Activated naive CD8-positive, alpha-beta T cell treated with anti-CD3 and anti-CD28 coated beads, Interleukin-2, amount 10 ng/mL, durations not matched to agents 7 days and 5 days (primary cell): ENCODE measurements at places on chromosomes 12 and 14.

DNA sequence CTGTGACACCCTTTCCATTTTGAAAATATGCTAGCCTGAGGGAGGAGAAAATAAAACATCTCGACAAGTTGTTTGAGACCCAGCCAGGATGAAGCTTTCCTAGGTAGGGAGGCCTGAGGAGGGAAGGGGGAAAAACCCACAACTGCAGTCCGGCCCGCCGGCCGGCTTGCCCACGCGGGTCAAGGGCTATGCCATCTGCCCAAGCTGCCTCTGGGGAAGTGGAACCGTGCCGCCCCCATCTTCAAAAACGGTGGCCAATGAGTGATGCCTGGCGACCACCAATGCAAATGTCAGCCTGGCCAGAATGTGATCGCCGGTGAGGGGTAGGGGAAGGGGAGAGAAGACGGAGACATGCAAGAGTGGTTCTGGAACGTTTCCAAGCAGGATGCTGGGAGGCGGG is 263.5 kb upstream of the ALG10B start:
- DNase-seq, result no peak
- no peaks in the 10 kb centered on the region for H3K36me3 ChIP-seq
- H3K4me3 ChIP-seq, result no peak overlapping the region

- DNase-seq, result no peak
- no peak overlapping the region for H3K27ac ChIP-seq
- no peaks in the 10 kb centered on the region for H3K36me3 ChIP-seq
- no peaks in the 10 kb centered on the region for H3K4me1 ChIP-seq
- no peaks in the 10 kb centered on the region for H3K27me3 ChIP-seq
Measured at GRCh38 chr12:97561619-97562290, 99.2 kb downstream of the RMST start.

DNA sequence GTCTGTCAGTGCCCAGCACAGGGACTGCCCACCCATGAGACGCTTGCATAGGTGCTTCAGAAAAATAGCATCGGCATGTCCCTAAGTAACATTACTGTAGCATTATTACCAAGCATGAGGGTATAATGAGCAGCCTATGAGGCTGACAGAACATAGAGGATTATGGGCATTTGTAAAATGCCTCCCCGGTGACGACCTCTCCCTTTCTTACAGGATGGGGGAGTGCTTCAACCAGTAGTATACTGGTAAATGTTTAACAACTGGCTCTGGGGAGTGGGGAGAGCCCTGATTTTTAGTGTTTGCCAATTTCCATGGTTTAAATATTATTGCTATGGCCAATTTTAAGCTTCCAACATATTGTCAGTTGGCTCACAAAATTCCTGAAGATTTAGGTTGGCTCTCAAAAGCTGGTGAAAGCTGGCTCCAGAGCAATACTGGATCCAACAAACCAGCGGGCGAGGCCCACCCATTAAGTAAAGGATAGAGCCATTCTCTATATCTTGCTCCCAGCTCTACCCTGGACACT is 104.5 kb downstream of the ETNK1 start:
- no peak overlapping the region for H3K4me3 ChIP-seq
- no peak for DNase-seq
- no peak overlapping the region for H3K27ac ChIP-seq
- H3K36me3 ChIP-seq, result no peaks in the 10 kb centered on the region
- H3K27me3 ChIP-seq, result peaks cover 7% of the 10 kb centered on the region

GRCh38 chr12:16150276-16150675 is 127.2 kb downstream of the SLC15A5 start:
- H3K36me3 ChIP-seq, result no peaks in the 10 kb centered on the region
- H3K4me3 ChIP-seq, result no peak overlapping the region
- H3K27me3 ChIP-seq, result no peaks in the 10 kb centered on the region
- H3K4me1 ChIP-seq, result no peaks in the 10 kb centered on the region

- H3K4me3 ChIP-seq, result peak within 1 kb of the TSS; percentile 70
- H3K27me3 ChIP-seq, result peaks cover 64% of the 10 kb centered on the region
- peaks cover 13% of the 10 kb centered on the region for H3K4me1 ChIP-seq
- H3K36me3 ChIP-seq, result no peaks in the 10 kb centered on the region
Measured at GRCh38 chr12:107774349-107775029, at the start of gene ASCL4. ASCL4 (plus strand) TSS chr12:107774704; CDS start chr12:107775219, 515 bp downstream.

- no peak overlapping the region for H3K27ac ChIP-seq
- DNase-seq, result no peak
- H3K4me3 ChIP-seq, result no peak overlapping the region
- H3K27me3 ChIP-seq, result no peaks in the 10 kb centered on the region
- H3K36me3 ChIP-seq, result no peaks in the 10 kb centered on the region
Measured at GRCh38 chr12:41055875-41056577, 132.1 kb upstream of the PDZRN4 start.

DNA sequence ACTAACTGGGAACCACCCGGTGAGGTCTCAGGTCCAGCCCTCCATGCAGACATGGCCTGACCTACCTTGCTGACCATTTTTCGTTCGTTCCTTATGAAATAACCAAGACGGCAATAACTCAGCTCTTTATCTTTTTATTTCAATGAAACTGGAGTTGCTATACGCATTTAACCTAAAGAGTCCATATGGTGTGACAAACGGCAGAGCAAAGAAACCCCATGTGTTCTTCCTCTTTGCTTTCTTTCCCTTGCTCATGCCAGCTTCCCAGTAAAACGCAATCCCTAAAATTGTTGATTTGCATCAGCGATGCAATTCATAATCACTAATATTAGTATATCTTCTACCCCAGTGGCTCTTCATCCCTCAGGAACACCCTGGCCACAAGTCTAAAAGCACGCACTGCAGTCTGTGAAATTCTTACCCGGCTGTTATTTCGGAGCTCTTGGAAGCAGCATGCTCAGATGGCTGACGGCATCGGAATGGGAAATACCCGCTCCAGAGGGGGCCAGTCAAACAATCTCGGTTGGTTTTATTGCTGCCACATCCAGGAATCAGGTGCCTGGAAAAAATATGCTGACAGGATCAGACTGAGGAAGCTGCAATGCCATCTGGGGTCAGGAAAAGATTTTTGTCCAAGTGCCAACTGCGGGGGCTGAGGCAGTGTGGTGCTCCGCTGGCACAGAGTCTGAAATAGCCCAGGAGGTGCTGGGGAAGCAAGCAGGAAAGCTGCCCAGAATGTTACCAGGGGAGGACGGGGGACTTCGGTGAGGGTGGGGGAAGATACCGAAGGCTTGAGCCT is 28.2 kb upstream of the KCNA1 start:
- no peak overlapping the region for H3K4me3 ChIP-seq
- H3K36me3 ChIP-seq, result no peaks in the 10 kb centered on the region
- no peak overlapping the region for H3K27ac ChIP-seq
- H3K4me1 ChIP-seq, result no peaks in the 10 kb centered on the region
- no peak for DNase-seq

DNA sequence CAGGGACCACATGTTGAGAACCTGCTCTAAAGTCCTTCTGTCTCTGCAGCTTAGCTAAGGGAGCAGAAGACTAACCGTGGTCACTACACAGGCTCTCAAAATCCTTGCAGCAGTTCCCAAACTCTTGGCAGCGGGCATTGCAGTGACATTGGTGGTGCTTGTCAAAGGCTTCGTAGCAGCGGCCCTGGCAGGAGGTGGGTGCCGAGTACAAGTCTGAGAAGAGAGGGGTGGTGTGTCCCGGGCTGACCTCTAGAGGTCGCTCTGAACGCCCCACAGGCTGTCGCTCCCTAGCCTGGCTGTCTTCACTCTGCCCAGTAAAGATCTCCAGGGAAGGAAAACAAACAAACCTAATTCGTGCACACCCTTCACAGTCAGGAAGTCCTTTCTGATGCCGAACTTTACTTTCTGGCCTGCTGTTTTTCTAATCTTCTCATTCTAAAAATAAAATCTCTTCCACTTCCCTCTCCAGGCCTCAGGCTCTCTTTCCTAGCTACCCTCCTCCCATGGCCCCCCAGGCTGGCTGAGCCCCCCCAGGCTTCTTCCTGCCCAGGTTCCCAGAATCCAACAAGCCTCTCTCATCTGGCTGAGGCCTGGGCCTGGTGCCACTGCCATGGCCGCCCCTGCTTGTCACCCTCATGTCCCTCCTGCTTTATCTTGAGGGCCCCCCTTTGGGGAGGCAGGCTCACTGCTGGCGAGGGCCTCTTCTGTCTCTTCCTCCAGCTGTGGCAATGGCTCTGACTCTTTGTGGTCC is 7.7 kb downstream of the ENDOU start:
- DNase-seq, result peak; percentile 68
- peaks cover 7% of the 10 kb centered on the region for H3K36me3 ChIP-seq
- no peaks in the 10 kb centered on the region for H3K27me3 ChIP-seq
- peaks cover 47% of the 10 kb centered on the region for H3K4me1 ChIP-seq
- H3K27ac ChIP-seq, result peak overlapping the region; percentile 84
- H3K4me3 ChIP-seq, result peak overlapping the region; percentile 41

DNA sequence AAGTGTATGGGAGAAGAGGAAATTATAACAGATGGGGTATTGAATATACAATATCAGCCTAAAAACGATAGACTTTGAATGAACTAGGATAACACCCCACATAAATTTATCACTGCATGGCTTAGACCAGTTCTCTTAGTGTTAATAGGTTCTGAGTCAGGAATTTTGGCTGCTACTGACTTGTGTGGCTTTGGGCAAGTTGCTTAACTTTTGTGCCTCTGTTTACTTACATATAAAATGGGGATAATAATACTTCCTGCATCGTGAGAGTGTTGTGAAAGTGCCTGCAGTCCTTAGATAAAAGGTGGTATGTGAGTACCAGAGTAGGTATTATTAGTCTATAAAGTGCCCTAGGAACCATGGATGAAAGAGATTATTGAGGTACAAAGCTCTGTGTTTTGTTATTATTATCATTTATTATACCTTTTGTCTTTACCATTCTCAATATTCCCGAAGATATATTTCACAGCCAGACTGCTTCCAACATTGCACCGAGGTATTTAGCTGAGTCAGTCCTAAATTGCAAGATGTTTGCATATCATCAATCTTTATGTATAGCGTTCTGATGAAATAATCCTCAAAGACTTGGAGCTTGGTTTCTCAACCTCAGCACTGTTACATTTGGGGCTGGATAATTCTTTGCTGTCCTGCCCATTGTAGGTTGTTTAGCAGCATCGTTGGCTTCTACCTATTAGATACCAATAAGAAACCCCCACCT is 2.3 kb upstream of the PAWR start:
- no peaks in the 10 kb centered on the region for H3K36me3 ChIP-seq
- H3K27ac ChIP-seq, result no peak overlapping the region
- peaks cover 11% of the 10 kb centered on the region for H3K4me1 ChIP-seq
- H3K27me3 ChIP-seq, result peaks cover 46% of the 10 kb centered on the region
- DNase-seq, result no peak
- no peak overlapping the region for H3K4me3 ChIP-seq

GRCh38 chr12:54593135-54593534 is 4.7 kb upstream of the PPP1R1A start:
- no peaks in the 10 kb centered on the region for H3K36me3 ChIP-seq
- H3K4me3 ChIP-seq, result no peak overlapping the region
- H3K27ac ChIP-seq, result no peak overlapping the region
- no peak for DNase-seq
- H3K4me1 ChIP-seq, result peaks cover 5% of the 10 kb centered on the region

- DNase-seq, result no peak
- H3K27me3 ChIP-seq, result peaks cover 12% of the 10 kb centered on the region
- peaks cover 11% of the 10 kb centered on the region for H3K4me1 ChIP-seq
Measured at GRCh38 chr14:32073537-32074189, 3.4 kb upstream of the ARHGAP5 start.

- DNase-seq, result no peak
Measured at GRCh38 chr14:72679141-72679535, 214.8 kb downstream of the DPF3 start.

DNA sequence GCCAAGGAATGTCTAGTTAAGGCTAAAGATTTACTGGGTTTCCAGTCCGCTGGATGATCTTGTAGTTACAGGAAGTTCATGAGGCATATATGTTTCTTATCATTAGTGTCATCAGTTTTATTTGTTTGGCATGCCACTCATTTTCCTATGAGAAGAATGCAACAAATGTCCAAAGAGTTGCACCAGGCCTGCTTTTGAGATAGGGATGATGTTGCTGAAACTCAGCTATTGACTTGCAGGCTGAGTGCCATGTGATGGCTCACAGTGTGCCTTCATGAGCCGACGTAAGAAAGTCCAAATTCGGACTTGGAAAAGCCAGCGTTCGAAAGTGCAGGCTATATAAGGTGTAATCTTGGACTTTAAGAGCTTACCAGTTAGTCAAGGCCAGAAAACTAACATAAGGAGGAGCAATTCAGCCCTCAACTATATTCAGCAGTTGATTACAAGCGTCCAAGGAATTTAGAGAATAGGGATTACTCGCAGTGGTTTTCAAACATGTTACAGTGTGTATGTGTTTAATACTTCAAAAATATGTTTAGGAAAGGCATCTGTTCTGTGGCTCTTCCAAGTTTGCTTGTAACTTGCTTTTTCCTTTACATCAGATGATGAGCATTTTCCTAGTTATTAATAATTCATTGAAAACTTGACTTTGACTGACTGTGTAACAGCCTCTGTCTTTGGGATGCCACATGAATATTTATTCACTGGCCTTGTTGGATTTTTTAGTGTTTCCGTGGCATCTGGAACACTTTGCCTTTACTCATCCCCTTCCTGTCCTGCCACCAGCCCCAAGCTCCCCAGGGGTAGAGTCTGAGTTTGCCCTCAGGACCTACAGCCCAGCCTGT is 101.3 kb downstream of the LGMN start:
- H3K4me1 ChIP-seq, result peaks cover 63% of the 10 kb centered on the region
- no peaks in the 10 kb centered on the region for H3K27me3 ChIP-seq
- H3K27ac ChIP-seq, result peak overlapping the region; percentile 91
- H3K4me3 ChIP-seq, result peak overlapping the region; percentile 64
- peaks cover 49% of the 10 kb centered on the region for H3K36me3 ChIP-seq
- DNase-seq, result no peak

- no peak overlapping the region for H3K4me3 ChIP-seq
- no peaks in the 10 kb centered on the region for H3K36me3 ChIP-seq
- DNase-seq, result no peak
- H3K4me1 ChIP-seq, result no peaks in the 10 kb centered on the region
Measured at GRCh38 chr12:115648463-115648862, 629.0 kb downstream of the MED13L start.

DNA sequence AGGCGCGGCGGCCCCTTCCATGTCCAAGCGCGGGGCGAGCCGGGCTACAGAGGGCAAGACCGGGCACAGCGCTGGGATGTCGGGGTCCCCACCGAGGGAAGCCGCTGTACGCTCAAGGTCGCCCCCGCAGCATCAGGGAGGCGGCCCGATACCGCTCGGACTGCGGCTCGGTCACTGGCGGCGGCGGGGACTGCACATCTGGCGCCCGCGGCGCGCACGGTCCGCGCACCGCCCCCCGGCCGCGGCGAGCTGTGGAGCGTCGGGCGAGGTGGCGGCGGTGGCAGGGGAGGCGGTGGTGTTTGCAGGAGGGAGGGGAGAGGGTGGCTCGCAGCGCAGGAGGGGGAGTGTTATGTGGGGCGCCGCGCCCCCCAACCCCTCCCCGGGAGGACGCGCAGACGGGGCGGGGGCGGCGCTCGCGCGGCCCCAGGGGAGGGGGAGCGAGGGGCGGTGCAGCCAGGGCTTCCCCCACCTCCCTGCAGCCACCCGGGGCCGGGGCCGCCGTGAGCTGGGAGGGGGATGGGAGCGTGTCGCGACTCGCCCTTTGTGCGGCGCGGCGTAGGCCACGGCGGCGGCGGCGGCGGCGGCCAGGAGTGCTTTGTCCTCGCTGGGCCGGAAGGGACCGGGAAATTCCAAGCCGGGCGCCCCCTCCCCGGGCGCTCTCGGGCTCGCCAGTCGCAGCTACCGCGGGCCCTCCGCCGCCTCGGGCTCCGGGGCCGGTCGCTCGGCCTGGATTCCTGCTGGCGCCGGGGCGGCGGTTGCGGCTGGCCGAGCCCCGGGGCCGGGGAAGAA is at the start of gene NUAK1:
Gene NUAK1, minus strand, starts transcription at position 322 of the 789 bp plus-strand sequence. Its CDS starts 301 bp downstream, at position 21.
- no peaks in the 10 kb centered on the region for H3K36me3 ChIP-seq
- peak within 1 kb of the TSS; percentile 42 for H3K4me3 ChIP-seq
- DNase-seq, result peak; percentile 45
- H3K27me3 ChIP-seq, result peaks cover 62% of the 10 kb centered on the region
- peaks cover 4% of the 10 kb centered on the region for H3K4me1 ChIP-seq
